Activated T-helper 1 cell treated with Interleukin-2 at 50 U/mL for 16 hours (primary cell): ENCODE measurements at places on chromosomes 3 and 15.

- peak; percentile 29 for DNase-seq
These were observed 528 bp downstream of the LPCAT4 start for GRCh38 chr15:34366271-34367065.

DNA sequence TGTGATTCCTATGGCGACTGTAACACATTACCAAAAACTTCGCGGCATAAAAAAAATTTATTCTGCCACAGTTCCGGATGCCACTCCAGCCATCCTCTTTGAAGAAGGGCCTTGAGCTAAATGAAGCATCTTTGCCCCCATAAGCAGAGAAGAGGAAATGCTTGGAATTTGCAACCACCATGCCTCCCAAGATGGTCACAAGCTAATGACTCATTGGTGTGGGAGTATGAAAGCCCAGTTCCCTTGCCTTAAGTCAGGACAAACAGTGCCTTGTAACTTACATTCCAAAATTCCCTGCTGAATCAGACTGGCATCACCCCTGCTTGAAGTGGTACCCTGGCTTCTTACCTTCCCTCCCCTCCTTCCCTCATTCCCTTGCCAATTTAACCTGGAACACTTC, 1077.4 kb downstream of the EPHA3 start:
- no peak for DNase-seq

DNA sequence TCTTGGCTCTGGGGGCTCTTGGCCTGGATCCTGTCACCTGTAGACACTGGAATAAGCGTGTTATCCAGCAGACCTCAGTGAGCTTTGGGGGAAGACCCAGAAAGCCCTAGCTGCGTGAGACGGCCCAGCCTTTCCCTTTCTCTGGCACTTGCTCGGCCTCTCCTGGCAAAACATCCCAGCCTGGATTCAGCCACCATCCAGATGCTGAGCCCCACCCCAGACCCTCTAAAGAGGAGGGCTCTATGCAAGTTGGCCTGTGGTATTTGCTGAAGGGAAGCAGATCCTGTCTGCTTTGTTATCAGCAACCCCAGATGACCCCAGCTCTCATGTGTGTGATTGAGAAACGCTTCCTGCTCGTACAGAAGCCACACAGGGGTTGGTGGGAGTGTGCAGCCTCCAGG, 267.2 kb downstream of the FAM43A start:
- no peak for DNase-seq

GRCh38 chr15:34332553-34333120, 4.9 kb downstream of the SLC12A6 start:
- DNase-seq, result no peak

DNA sequence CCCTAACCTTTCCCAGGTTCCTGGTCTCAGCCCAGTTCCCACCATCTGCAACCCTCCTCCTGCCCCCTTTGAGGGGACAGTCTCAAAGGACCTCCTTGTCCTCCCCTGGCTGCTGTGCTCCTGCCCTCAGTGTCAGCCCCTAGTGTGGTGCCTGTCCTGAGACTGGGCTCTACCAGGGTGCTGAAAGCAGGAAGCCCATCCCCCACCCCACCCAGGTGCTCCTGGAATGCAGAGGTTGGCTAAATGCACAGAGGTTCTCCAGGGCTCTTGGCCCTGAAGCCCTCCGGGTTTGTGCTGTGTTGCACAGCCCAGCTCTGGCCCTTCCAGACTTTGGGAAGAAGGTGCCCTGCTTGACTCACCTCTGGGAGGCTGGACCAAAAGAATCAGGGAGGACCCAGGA, 21.8 kb downstream of the C3orf18 start:
- DNase-seq, result no peak

GRCh38 chr3:189446959-189447560, 184.1 kb upstream of the TP63 start:
- no peak for DNase-seq

- DNase-seq, result no peak
These were observed 253.3 kb upstream of the LYSMD4 start for GRCh38 chr15:99986297-99987118.

DNA sequence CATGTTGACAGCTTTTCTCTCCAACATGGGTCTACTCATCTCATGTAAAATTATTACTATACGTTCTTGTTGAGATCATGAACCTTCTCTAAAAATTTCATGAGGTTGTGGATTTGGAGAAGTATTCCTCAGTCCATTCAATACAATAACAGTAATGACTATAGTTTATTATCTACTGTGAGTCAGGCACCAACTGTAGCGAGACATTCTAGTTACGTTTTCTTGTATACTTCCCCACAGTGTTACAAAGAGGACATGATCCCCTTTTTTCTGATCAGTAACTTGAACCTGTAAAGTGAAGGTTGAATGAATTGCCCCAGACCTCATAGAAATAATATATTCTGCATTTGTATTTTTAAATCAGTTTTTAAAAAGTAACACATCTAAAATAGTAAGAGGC, 76.4 kb downstream of the AKAP13 start:
- DNase-seq, result no peak
